Activated effector memory CD4-positive, alpha-beta T cell treated with Interleukin-2 at 50 U/mL for 16 hours (primary cell): ENCODE measurements at places on chromosomes 4 and X.

DNA sequence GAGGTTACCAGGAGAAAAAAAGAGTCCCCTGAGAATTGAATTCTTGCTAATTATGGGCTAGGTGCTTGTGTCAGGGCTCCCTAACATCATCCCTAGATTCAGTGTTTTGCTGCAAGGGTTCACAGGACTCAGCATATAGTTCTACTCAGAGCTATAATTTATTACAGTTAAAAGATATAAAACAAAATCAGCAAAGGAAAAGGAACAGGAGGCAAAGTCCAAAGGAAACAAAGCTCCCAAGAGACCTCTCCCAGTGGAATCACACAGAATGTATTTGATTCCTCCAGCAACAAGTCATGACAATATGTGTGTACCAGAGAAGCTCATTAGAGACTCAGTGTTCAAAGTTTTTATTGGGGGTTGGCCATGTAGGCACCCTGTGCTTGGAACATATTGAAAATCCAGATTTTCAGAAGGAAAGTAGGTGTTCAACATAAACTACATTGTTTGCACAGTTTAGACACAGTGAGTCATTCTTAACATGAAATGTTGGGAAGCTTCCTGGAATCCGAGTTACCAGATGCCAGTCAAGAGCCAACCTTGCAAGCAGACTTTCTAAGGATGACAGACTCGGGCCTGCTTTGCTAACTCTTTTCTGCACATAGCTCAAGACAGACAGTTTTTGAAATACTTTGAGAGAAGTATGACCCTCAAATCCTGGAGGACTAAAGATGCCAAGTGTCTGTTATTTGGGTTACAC, 311.3 kb upstream of the EMCN start:
- DNase-seq, result no peak

DNA sequence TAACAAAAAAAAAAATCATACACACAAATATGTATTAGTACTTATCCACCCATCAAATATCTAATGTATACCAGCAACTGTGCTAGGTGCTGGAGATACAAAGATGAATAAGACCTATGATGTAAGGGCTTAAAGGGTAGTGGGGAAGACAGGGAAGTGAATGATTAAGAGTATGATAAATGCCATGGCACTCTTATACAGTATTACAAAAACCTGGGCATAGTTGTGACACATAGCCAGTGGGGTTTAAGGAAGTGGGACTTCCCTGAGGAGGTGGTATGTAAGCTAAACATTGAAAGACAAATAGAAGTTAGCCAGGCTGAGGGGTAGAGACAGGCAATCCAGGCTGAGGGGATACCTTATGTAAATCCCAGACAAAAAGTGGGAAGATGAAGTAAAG, 23.5 kb downstream of the CHM start:
- no peak for DNase-seq

GRCh38 chrX:53990171-53990570, 54.1 kb downstream of the PHF8 start:
- DNase-seq, result no peak

DNA sequence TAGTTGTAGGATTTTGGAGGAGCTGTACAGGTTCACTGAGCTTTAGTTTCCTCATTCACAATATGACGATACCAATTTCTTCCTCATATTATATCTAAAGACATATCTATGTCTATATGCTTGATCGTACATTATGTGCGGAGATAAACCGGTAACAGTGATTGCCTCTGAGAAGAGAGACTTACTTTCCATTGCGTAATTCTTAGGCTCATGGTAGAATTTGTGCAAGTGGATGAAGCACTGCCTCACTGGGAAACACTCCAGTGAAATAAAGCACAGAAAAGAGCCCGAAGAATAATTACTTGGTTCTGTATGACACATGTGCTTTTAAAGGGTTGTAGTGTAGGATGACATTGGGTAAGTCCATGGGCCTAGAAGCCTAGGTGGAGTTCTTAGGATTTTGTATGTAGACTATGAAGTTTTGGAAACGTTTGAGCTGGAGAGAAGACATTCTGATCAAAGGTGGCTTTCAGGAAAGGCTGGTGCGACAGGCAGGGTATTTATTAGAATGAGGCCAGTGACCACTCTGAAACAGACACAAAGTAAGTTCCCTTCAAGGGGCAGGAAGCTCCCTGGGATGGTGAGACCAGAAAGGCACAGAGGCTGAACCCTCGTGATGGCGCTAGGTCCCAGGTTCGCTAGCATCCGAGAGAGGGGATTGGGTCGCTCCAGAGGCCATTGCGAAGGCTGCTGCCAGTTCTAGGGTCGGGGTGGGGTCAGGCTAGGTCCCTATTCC, 649 bp upstream of the VBP1 start:
- no peak for DNase-seq

GRCh38 chr4:107966903-107967302, 22.8 kb upstream of the HADH start:
- DNase-seq, result no peak

- no peak for DNase-seq
Observed at GRCh38 chr4:77093401-77093800, 17.6 kb upstream of the CCNI start.

GRCh38 chrX:139889760-139890159, 43.1 kb downstream of the ATP11C start:
- no peak for DNase-seq

- no peak for DNase-seq
Observed at GRCh38 chrX:47574076-47574546, 8.1 kb upstream of the TIMP1 start.

DNA sequence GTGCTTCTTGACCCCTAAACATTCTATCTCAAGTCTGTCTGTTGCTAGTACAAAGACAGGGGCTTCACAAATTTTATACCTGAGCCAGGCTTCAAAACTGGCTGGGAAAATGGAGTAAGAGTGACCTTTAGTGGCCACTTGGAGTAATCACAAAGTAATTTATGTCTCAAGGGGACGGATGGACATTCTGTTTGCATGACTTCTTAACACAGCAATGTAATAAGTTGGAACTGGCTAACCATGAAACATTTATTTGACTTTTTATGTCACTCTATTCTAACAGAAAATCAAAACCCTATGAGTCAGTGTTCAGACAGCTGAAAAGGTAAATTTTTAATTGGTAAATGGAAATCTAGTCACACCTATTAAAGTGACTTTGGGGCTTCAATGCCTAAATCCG, 600.6 kb downstream of the ANKRD50 start:
- DNase-seq, result no peak

DNA sequence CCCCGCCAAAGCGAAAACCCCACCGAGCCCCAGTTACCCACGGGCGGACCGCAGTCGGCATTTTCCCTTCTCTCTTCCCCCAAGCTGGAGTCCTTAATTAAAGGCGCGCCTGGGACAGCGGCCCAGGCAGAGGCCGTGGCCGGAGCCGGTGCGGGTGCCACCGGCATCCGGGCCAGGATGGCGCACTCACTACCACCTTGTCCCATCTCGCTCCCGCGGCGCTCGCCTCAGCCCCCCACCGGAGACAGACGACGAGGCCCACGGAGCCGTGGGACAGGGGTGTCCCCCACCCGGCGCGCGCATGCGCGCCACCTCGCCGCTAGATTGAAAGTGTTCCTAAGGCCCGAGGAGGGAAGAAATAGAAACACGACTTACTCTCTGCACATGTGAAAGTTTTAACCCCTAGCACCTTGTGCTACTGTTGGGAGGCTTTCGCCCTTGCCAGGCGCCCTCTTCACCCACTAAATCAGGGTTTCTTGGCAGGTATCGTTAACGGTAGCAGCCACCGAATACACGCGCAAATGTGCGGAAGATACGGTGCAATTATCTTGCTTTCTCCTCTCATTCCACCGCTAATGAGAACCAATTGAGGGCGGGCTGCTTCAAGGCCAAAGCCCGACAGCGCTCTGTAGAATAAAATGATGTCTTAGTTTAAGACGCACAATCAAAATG, 64.3 kb upstream of the CCDC160 start:
- peak; percentile 4 for DNase-seq

DNA sequence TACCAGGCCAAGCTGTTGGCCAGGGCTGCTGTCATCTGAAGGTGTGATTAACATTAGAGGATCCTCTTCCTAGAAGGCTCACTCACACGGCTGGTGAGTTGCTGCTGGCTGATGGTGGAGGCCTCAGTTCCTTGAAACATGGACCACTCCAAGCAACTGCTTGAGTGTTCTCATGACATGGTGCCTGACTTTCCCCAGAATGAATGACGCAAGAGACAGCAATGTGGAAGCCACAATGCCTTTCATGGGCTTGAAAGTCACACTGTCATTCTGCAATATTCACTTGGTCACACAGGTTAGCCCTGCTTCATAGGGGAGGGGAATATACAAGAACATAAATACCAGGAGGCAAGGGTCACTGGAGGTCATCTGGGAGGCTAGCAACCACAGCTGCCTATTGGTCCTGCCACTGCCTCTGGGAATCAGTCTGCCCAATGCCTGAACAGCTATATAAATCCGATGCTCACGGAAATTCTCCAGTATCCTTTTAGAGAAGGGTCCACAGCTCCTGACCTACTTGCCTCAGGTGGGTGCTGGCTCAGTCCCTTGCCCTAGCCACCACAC, 97.1 kb upstream of the MAML3 start:
- no peak for DNase-seq

GRCh38 chr4:122764821-122765215, 32.3 kb downstream of the BBS12 start:
- no peak for DNase-seq

- DNase-seq, result no peak
Observed at GRCh38 chr4:22348410-22348809, 167.5 kb downstream of the ADGRA3 start.

DNA sequence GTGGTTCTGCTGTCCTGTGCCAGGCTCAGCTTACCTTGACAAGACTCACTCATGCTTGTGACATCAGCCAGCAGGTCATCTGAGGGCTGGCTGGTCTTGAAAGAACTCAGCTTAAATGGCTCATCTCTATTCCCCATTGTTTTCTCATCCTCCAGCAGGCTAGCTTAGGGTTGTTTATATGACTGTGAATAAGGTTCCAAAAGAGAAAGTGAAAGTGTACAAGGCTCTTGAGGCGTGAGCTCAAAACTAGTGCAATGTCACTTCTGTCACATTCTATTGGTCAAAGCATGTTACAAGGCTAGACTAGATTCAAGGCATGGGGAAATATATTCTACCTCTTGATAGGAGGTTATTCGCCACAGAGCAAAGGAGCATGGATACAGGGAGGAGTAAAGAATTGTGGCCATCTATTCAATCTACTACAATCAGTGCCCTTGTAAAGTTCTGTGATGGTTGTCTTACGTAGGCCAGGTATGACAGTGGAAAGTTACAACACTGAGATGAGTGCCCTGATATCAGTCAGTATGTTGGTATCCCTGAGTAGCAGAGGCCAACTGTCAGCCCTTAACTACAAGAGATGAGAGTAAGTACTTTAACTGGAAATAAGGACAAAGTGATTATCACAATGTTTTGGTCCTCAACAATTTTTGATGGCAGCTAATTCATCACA, 19.8 kb upstream of the TMLHE start:
- DNase-seq, result no peak

GRCh38 chr4:146112389-146112788, 63.1 kb upstream of the LSM6 start:
- no peak for DNase-seq

- no peak for DNase-seq
Observed at GRCh38 chrX:134171661-134172587, 65.1 kb upstream of the CCDC160 start.

DNA sequence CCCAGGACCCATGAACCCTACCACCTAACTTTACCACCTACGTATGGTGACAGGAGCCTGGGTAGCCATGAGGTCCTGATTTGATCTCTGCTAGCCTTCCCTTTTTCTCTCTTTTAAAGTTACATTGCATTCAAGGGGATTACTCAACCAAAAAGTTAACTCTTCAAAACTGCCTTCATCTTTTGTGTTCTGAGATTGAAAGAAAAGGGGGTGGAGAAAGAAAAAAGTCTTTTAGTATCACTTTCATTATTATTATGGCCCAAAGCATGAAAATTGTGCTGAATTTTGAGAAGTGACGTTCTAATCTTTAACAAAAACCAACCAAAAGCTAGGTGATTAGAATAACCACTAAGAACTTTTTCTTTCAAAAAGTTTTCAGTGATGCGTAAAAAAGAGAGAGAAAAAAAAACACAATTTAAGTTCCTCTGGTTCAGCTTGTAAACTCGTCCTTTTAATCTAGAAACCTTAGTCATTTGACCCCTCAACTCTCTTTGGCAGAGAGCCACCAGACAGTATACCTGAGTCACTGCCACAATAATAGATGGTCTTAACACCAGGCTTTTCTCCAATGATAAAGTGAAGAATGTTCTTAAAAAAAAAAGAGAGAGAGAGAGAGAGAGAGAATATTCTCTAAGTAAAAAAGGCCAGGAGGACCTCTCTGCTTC, 347.4 kb upstream of the FGF13 start:
- no peak for DNase-seq

DNA sequence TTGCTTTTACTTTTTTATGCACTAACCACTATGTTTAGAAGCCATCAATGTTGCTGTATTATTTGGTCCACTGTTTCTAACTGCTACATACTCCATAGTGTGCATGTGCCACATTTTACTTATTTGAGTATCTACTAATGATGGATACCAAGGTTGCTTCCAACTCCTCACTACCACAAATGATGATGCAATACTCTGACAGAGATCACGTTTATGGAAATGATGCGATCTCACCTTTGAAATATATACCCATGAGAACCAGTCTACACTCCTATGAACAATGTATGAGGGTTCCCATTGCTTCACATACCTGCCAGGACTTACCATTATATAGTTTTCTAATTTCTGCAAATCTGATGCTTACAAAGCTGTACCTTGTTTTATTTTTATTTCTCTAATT, 44.2 kb downstream of the HUWE1 start:
- DNase-seq, result no peak

DNA sequence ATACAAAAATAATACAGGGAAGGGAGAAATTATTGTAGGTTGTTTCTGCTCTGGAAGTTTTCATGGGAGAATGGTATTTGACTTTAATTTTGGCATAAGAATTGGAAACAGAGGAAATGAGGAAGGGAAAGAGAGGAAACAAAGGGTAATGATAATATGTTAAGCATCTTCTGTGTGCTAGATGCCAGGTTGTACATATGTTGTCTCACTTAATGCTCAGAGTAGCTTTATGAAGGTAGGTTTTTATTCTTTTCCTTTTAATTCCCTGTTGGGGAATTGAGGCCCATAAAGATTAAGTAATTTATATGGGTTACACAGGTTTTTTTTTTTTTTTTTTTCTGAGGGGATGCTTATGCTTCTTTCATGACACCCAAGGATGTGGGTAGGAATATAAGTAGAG, 19.2 kb downstream of the BLTP1 start:
- DNase-seq, result no peak

DNA sequence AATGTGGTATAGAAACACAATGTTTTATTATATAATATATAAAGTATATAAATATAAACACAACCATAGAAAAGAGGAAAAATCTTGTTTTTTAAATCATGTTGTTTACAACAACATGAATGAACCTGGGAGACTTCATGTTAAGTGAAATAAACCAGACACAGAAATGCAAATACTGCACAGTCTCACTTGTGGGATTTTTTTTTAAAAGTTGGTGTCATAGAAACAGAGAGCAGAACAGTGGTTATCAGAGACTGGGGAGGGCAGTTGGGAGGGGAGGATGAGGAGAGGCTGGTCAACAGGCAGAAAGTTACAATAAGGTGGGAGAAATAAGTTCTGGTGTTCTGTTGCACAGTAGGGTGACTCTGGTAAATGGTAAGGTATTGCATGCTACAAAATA, 57.1 kb downstream of the FREM3 start:
- no peak for DNase-seq
